NCI-H2029 treated with DMSO at 0.1 percent for 48 hours (cell line): ENCODE measurements at places on chromosomes 16 and 17.

DNA sequence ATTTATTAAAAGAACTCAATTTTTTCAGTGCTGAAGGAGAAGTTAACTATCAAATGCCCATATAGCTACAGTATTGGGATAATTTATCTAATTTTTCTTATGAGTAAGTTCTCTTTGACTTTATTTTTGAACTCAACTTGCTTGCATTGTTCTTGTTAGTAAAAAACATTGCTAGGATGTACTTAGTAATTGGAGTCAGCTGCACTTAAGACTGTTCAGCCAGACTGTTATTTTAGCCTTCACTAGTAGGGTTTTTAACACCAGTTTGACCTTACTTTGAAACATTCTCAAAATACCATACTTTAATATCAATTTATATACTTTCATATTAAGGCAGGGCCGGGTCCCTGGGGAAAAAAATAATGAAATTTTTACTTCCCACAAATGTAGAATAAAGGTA is 256.6 kb upstream of the TBX2 start:
- DNase-seq = no peak

- DNase-seq = no peak
Measured at GRCh38 chr16:58027161-58027915, 1.8 kb downstream of the MMP15 start.

DNA sequence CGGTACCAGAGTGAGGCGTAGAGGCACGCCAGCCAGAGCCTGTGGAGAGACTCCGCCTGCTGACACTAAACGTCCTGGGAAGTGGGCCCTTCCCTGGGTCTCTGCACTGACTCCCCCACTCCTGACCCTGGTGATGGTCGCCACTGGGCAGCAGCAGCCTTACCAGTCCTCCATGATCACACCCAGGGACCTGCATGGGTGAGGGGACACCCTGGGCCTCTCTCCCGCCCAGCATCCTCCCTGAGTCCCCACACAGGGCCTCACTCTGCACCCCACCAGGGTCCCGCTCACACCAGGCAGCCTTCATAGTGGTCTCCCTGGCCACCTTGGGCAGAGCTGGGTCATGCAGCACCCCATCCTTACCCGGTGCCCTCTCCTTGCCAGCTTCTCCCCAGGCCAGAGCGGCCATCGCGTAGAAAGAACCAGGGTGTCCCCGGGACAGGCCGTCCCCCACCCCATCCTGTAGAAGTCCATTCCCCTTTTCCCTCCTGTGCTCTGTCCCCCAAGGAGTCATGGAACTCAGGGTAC is 10.7 kb downstream of the RGS11 start:
- no peak for DNase-seq

DNA sequence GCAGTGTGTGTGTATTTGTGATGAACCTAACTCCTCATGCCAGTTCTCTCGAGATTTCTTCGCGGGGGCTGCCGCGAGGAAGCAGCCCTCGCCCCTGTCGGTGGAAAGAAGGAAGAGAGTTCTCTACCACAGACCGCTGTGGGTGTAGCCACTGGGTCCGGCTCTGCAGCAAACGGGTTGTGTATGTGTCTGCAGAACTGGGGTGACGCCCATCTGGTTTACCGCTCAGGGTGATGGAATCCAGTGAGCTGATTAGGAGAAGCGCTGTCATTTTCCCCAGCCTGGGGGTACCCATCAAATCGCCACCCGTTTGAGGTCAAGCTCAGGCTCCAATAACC is 7.7 kb downstream of the CORO6 start:
- DNase-seq = no peak

- no peak for DNase-seq
Measured at GRCh38 chr17:47286198-47286914, 32.7 kb downstream of the ITGB3 start.

DNA sequence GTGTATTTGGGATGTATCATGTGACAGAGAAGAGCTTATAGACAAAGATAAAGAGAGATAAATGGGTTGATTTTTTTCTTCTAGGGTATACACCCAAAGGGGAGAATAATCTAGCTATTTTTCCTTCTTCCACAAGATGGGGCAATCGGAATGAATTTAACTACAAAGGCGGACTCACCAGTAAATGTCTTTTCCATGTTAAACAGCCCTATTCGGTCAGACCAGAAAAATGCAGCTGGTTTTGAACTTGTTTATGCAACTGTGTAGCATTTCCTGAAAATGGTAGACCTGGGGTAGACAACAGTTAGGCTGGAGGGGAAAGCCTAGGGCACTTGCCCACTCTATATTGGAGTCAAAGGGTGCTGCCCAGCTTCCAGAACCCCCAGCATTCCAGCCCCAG is 477.1 kb downstream of the TOX3 start:
- DNase-seq = peak; percentile 8

GRCh38 chr16:82280867-82281266 is 110.8 kb upstream of the MPHOSPH6 start:
- DNase-seq = no peak
